ENCODE measurements at places on chromosomes 5 and 9.

- DNase-seq = no peak
These were observed 7.3 kb upstream of the ROPN1L start for GRCh38 chr5:10434392-10434791.

- DNase-seq = no peak
These were observed 51.8 kb downstream of the RNF145 start for GRCh38 chr5:159157552-159157951.

DNA sequence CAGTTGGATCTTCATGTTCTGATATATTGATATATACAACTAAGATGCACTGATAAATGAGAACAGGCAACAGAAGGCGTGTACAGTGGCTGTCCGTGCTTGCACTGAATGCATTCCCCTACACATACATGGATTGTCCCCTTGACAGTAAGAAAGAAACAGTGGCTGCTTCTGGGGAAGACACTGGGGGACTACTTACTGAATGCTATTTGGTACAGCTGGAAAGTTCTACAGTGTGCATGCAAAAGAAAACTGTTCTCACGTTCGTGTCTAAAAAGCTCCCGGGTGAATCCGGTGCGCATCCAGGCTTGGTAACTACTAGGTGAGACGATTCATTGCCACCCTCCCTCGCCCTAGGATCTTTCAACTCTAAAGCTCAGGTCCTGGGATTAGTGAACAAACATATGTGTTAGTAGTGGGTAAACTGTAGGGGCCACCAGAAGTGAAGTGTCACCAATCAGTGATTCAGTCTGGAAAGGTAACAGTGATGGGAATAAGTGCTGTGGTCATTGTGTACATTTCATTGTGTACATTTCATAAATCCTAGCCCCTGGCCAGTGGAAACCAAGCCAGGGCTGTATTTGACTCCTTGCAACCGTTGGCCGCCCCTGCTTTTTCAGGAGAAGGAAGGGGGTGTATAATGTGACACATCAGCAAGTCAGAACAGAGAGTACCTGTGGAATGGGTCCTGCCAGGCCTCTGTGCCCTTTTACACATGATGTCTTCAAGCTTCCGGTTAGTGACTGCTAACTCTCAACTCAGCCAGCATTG lies 46.3 kb upstream of the BOD1 start:
- no peak for DNase-seq

- no peak for DNase-seq
These were observed 369.7 kb downstream of the DEPDC1B start for GRCh38 chr5:60330236-60330635.

DNA sequence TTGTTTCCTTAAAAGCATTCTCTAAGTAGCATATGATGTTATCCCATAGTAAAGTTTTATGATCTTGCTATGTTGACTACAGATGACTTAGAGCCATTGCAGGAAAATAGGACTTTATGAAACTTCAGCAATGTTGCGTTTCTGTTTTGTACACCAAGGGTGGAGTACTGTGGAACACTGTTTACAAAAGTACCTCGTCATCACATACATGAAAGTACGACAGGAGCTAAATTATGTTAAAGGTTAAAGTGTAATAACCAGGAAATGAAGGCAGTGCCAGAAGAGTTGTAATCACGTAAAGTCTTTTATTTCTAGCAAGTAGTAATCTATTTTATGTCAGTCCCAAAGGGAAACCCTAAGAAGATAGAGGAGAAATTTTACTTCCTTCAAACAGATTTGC lies 50.9 kb downstream of the C9orf85 start:
- DNase-seq = no peak

- no peak for DNase-seq
These were observed 59.4 kb upstream of the UBTD2 start for GRCh38 chr5:172342918-172343317.

DNA sequence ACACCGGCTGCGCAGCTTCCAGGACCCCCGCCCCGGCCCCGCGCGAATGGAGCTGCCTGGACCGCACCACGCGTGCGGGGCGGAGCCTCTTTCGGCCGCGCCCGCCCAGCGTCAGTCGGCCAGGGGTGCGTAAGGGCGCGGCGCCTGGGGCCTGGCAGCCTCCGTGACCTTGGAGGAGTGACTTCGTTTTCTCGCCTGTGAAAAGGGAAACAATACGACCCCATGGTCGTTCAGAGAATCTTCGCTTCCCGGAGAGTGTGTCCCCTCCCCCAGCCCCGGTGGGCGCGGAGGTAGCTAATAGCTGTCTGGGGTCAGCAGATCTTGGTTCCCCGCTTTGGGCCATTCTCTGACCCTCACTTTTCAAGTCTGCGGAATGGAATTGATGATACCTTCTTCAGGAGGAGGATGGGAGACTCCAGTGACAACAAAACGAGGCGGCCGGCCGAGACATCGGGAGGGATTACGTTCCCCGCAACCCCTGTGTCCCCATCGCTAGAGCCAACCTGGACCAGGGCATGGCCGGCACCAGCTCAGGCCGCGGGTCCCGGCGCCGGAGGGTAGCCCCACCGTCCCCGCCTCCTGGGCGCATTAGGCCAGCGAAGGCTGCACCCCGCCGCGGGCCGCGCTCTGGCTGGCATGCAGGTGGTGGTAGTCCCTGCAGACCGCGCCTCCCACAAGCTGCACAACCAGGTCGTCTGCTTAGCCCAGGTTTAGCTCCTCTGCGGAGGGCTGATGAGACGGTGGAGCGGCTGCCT lies 5.5 kb upstream of the CDHR2 start:
- DNase-seq = no peak

DNA sequence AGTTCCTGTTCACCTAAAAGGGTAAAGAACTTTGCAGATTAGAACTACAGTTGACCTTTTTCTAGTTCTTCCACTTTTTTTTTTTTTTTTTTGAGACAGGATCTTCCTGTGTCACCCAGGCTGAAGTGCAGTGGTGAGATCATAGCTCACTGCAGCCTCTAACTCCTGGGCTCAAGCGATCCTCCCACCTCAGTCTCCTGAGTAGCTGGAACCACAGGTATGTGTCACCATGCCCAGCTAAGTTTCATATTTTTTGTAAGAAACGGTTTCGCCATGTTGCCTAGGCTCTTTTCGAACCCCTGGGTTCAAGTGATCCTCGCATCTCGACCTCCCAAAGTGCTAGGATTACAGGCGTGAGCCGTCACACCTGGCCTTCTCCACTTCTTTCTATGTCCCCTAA lies 39.7 kb upstream of the TNFAIP8 start:
- DNase-seq = no peak

DNA sequence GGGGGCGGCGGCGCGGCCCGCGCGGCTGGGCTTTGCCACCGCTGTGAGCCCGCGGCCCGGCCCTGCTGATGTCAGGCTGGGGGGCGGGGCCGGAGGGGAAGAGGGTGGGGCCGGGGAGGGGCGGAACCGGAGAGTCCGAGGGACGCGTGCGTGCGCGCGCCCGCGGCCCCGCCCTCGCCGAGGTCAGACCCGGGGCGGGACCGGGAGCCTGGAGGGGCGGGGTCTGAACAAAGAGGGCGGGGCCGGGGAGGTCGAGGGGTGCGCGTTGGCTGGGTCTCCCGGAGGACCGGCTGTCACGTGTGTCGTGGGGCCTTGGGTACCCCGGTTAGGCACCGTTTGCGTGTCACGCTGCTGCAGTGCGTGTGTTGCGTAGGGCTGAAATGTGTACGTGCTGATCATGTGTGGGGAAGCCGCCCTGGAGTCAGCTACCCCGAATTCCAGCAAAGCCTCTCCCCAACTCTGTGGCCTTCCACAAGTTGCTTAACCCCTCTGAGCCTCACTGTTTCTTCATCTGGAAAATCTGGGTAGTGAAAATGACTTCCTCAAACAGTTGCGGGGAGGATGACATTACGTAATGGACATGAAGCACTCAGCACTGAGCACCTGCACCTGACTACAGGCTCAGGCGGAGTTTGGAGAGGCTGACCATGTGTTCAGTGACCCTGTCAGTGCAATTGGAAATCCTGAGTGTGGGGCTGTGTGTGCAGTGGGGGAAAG lies at the start of gene RALGDS:
Gene RALGDS (minus strand): TSS at position 43 of the 717 bp plus-strand sequence. CDS start 86 bp downstream, outside the sequence.
- peak; percentile 89 for DNase-seq

DNA sequence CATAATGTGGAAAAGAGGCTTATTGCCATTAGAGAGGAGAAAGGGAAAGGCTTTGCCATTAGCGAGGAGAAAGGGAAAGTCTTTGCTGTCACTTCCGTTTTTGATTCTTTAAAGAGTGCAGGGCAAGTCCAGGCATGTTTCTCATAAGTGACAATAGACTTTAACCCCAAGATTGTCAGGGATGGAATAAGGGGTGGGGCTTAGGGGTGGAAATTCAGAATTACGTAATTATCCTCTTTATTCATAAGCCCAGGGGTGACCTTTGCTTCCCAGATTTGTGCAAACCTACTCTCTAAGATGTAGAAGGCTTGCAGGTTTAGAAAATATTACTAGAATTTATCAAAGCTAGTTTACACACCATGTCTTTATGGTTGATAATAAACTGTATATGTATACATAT lies 2.3 kb upstream of the PLK2 start:
- DNase-seq = no peak

- no peak for DNase-seq
These were observed 385.6 kb downstream of the MLLT3 start for GRCh38 chr9:20236676-20237075.

GRCh38 chr9:119453980-119454379 lies 84.7 kb upstream of the BRINP1 start:
- DNase-seq = no peak

GRCh38 chr9:121764371-121764730 lies 112.9 kb downstream of the DAB2IP start:
- DNase-seq = no peak

DNA sequence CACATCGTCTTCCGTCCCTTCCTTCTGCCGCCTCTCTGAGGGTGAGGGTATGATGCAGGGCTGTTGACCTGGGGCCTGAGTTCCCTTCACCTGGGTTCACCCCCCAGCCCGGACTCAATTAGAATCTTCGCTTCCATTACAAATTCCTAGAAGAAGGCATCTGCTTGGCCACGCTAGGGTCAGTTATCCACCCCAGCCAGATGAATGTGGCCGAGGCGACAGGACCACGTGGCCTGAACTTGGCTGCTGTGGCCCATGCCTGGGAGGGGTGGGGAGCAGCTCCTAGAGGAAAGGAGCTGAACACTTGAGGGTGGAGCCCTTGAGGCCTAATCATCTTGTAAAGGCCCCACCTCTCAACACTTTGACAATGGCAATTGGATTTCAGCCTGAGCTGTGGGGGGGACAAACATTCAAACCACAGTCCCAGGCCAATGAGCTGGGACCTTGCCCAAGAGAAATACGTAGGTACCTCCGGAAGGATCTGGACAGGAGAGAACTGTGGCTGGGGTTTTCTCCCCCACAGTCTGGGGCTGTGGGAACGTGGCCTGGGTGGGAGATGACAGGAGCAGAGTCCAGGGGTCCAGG lies 90.6 kb upstream of the ADAMTS2 start:
- DNase-seq = no peak

- no peak for DNase-seq
These were observed 3.0 kb upstream of the TMEM210 start for GRCh38 chr9:137174722-137175293.

DNA sequence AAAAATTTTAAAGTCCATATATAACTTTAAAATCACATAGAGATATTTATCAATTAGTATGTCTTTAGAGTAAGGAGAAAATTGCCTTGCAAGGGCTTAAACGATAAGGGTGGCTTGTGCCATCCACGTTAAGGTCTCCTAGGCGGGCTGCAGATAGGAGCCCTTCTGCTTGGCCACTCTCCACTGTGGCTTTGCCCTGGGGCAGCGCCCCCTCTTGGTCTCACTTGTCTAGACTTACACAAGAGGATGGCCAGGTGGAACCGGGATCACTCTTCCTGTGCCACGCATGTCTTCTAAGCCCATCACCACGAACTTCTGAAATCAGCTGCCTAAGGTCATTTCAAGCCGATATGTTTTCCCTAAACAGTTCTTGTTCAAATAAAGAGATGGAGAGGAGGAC lies 2.9 kb downstream of the FPGS start:
- no peak for DNase-seq

- no peak for DNase-seq
These were observed 1.3 kb downstream of the EEIG1 start for GRCh38 chr9:127979333-127980059.

DNA sequence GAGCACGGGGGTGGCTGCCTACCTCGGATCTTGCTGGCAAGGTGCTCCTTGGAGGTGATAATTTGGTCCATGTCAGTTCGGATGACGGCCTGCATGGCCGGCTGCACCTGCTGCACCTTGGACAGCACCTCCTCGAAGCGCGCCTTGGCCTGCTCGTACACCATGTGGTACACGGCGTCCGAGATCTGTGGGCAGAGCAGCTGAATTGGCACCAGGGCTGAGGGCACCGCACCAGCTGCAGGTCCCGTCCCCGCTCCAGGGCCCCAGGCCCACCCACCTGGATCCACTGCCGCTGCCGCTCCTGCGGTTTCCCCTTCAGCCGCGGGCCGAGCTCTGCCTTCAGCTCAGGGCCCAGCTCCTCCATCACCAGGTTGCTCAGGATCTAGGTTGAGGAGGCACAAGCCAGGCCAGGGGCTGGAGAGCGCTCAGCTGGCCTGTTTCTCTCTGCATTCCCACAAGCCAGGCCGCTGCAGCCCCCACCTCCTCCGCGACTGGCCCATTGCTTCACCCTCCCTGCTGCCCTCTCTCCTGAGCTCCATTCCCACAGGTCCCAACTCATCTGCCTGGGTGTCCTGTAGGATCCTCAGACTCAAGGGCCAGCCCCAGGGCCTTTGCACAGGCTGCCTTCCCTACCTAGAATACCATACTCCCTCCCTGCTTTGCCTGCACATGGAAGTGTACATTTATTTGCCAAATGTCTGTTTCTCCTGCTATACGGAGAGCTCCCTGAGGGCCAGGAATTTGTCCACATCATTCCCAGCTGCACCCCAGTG lies 65.7 kb downstream of the LRSAM1 start:
- DNase-seq = no peak

- no peak for DNase-seq
These were observed 131.5 kb upstream of the GRHPR start for GRCh38 chr9:37290940-37291485.

GRCh38 chr5:102778478-102778877 lies 23.4 kb downstream of the PAM start:
- no peak for DNase-seq

- DNase-seq = no peak
These were observed 29.0 kb upstream of the ANKRD33B start for GRCh38 chr5:10534561-10535530.

DNA sequence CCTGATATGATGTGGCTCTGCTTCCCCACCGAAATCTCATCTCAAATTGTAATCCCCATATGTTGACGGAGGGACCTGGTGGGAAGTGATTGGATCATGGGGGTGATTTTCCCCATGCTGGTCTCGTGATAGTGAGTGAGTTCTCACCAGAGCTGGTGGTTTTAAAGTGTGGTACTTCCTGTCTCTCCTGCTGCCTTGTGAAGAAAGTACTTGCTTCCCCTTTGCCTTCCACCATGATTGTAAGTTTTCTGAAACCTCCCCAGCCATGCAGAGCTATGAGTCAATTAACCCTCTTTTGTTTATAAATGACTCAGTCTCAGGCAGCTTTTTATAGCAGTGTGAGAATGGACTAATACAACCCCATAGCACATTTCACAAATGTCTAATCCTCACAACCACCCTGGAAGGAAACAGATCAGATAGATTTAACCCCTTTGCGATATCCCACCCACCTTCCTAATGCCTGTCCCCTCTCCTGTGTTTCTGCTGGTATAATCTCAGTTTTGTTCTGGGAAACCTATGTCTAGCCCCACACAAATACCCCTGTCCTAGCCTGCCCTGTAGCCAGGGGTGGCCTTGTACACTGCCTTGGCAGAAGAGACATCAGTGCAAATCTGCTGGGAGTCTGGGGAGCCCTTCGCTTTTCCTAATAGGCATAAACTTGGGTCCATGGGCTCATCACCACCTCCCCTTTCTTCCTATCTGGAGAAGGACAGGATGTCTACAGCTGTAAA lies 157.0 kb upstream of the RAI14 start:
- DNase-seq = no peak

Data from stimulated activated CD8-positive, alpha-beta memory T cell treated with anti-CD3 and anti-CD28 coated beads, Interleukin-15, amount 100 ng/mL, for 1 hour (primary cell).